CD8-positive, alpha-beta T cell (primary cell): ENCODE measurements at places on chromosomes 12 and 14.

- no peak for DNase-seq
Measured at GRCh38 chr14:89899291-89899690, 55.2 kb downstream of the EFCAB11 start.

GRCh38 chr14:105978618-105979295 lies 452.4 kb downstream of the TMEM121 start:
- no peak for DNase-seq

DNA sequence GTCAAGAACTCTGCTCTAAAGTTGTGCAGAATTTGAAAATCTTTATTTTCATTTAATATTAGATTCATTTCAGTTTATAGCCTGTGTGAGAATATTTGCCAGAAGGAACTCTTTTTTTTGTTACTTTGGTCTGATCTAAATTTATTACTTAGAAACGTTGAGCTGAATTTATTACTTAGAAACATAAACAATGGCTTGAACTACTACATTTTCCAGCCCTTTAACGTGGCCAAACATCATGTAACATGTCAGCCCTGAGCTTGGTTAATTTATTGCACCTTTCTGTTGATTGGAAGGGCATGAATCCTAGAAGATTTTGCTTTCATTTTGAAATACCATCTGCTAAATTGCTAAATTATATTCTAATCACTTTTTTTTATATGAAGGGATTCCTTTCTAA lies 241.4 kb downstream of the TMEM117 start:
- DNase-seq, result no peak

- no peak for DNase-seq
Measured at GRCh38 chr14:63764620-63765139, 36.8 kb upstream of the SGPP1 start.

GRCh38 chr14:81157431-81157830 lies 63.3 kb downstream of the GTF2A1 start:
- DNase-seq, result no peak

- no peak for DNase-seq
Measured at GRCh38 chr12:49609875-49610154, 4.4 kb upstream of the FAM186B start.

- DNase-seq, result no peak
Measured at GRCh38 chr12:55051197-55051947, 31.6 kb downstream of the NEUROD4 start.

GRCh38 chr12:45536284-45536683 lies 193.2 kb upstream of the ARID2 start:
- DNase-seq, result no peak

- no peak for DNase-seq
Measured at GRCh38 chr12:95096852-95097251, 23.4 kb upstream of the NR2C1 start.

GRCh38 chr12:78929075-78929418 lies 64.5 kb downstream of the SYT1 start:
- no peak for DNase-seq

GRCh38 chr14:41636492-41637392 lies 30.1 kb downstream of the LRFN5 start:
- DNase-seq, result no peak

GRCh38 chr14:54722791-54723432 lies 156.0 kb downstream of the SAMD4A start:
- DNase-seq, result no peak

- no peak for DNase-seq
Measured at GRCh38 chr12:101828463-101829196, 2.1 kb downstream of the GNPTAB start.

DNA sequence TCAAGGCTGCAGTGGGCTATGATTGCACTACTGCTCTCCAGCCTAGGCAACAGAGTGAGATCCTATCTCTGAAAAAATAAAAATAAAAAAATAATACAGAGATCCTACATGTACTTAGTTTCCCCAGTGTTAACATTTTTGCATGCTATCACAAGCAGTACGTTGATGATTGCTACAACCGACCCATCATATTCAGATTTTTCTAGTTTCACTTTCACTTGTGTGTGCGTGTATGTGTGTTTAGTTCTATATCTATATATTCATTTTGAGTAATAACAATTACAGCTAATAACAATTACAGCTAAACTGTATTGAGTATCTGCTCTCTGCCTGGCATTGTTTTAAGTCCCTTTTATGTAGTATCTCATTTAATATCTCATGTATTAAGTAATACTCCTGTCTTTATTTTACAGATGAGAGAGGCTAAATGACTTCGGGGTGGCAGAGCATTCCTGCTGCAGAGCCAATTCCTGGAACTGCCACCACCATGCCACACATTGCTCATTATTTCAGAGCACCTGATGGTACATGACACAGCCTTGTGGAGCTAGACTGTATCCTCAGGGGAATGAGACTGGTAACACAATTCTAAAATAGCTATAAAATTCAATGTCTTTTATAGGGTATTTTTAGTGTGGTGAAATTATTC lies 153.1 kb downstream of the BCAT1 start:
- DNase-seq, result no peak

DNA sequence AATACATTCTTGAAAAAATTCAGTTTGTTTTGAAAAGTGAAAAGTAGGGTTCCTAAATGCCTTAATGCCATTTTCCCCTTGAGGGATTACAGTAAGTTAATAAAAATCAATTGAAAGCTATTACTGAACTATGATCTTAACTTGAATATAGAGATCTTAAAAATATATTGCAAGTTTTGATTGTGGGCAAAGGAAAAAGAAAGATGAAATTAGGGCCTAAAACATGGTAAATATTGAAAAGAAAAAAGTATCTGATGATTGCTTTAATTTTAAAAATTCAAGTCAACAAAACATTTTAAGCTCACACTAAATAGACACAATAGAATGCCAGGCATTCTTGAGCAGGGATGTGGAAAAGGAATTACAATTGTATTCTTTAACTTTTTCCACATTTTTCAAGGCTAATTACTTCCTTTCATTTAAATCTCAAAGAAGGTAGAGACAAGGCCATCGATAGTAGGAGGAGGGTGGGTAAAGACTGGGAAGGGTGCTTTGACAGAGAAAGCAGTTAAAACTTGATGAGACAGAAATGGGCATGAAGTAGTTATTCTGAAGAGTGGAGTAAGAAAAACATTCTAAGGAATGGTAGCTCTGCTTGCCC lies 294.4 kb downstream of the NELL2 start:
- DNase-seq, result no peak

DNA sequence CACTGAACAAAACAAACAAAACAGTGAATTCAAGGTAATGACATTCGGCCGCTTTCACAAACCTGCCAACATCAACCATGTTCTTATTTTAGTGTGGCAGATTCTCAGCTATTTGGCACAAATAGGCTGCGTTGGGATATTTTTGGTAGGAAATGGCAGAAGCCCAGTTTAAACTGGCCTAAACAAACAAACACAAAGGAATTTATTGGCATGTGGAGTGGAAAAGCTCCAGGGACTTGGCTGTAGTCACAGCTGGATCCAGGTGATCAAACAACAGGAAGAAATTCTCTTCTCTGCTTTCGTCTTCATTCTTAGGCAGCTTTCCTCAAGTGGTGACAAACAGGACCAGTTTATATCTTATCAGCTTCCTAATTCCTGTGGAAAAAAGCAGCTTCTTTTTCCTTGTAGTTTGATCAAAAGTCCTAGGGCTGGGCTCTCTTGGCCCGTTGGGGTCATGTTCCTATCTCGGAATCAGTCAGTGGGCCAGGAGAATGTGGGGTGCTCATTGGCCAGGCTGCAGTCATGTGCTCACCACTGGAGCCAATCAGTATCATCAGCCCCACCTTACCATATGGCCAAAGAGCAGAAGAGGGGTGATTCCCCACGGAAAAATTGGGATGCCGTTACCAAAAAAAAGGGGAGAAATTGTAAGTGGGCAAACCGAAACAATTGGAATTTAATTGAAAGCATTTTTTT lies 22.6 kb downstream of the C12orf75 start:
- no peak for DNase-seq

DNA sequence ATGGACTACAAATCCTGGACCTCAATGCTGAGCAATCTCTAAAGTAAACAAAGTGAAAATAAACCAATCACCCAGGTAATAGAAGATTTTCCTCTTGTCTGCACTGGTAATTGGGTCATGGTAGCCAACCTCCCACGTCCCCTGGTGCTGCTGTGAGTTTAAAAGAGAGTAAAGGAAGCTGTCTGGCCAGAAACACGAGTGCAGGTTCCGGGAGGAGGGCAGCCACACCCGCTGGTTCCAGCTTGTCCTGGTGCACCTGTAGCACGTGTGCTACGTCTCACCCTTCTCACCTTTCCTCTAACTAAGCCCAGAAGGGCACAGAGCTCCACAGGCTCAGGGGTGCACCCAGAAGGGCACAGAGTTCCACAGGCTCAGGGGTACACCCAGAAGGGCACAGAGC lies 5.4 kb downstream of the CRACR2A start:
- DNase-seq, result no peak

GRCh38 chr12:112023759-112024396 lies 10.7 kb downstream of the ERP29 start:
- DNase-seq, result no peak

DNA sequence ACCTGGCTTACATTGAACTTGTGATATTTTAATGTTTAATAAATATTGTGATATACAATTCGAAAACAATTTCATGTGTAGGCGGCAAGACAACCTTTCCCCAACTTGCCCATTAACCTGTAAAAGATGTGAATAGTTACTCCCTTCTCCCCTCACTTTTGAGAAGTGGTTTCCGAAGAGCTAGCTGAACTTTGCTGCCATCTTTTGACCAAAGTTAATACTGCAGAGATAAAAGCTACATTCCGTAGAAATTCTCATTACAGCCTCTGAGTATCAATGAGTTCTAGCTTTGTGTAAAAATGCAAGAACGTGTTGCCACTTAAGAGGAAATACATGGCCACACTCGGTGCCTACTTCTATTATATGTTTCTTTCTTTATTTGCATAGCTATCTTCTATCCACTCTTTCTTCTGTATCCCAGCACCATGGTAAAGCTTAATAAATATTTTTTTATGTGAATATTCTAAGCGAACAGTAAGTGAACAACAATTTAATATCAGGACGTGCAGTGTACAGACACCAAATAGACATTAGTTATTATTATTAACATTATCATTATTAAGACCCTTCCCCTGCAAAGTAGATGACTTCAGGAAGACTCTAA lies 105.1 kb upstream of the TMEM260 start:
- DNase-seq, result no peak

DNA sequence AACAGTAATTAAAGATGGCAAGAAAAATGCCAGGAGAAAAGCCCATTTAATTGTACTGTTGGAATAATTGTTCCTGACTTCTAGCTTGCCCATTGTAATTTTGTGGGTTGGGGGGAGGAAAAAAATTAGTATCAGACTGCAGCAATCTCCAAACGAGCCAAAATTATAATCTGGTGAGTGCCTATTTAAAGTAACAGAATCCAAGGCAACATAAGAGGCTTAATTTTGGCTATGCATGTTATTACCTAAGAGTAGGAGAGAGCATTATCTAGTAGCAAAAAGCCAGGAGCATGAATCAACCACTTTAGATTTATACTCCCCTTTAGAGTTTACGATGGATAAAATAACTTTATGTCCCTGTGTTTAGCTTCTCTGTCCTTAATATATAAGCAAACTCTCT lies 14.6 kb upstream of the DENND5B start:
- DNase-seq, result no peak

GRCh38 chr14:67352055-67352454 lies 7.5 kb downstream of the ATP6V1D start:
- no peak for DNase-seq

DNA sequence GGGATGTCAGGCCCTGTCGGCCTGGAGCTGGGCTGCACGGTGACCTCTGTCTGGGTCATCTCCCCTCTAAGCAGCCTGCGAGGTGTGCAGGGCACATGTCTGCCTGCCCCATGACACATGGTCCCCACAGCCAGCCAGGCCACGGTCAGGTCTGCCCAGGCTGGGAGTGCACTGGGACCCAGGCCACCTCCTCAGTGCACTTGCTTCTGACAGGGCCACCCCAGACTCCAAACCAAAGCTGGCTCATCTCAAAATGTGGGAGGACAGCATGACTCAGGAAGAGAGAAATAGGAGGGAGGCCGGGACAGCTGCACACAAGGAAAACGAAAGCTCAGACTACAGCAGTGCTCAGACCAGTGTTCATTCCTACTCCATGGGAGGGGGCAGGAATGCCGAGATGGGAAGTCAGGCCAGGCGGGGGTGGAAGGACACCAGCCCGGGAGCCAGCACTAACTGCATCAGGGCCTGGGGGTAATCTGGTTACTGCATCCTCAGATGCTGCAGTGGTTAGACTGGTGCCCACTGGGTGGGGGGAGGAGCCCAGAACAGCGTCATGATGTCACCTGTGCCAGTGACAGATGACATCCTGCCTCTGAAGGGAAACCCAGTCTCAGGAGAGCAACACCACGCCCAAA lies 4.0 kb downstream of the P2RX2 start:
- no peak for DNase-seq

- no peak for DNase-seq
Measured at GRCh38 chr12:131055596-131056233, 102.0 kb downstream of the ADGRD1 start.

DNA sequence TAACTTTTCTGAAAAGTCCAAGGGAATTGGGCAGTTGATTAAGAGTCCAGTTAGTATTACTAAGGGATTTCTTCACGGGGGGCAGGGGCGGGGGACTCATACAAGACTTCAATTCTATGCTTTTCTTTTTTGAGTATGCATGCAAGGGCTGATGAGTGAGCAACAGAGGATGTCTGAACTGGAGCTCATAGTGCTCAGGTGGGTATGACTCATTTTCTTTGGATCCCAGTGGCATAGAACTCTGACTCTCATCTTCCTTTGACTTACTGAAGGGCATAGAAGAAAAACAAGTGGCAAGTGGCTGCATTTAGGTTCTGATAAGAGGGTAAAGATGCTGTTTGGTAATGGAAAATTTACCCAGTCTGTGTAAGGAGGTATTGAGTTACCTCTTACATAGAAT lies 749.2 kb downstream of the NOVA1 start:
- no peak for DNase-seq

DNA sequence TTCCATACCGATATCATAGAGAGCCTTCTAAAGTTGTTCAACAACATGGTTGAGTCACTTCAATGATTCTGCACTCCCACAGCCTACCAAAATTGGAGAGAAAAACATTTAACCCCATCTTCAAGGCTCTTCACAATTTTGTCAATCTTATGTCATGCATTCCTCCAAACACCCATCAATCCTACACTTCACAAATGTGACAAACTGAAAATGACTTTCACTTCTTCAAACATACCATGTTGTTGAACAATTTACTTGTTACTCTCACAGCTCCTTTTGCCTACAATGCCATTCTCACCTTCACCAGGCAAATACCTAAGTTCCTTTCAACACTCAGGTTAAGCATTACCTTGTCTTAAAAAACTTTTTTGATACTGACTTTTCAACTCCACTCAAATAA lies 88.0 kb downstream of the OSBPL8 start:
- DNase-seq, result no peak

DNA sequence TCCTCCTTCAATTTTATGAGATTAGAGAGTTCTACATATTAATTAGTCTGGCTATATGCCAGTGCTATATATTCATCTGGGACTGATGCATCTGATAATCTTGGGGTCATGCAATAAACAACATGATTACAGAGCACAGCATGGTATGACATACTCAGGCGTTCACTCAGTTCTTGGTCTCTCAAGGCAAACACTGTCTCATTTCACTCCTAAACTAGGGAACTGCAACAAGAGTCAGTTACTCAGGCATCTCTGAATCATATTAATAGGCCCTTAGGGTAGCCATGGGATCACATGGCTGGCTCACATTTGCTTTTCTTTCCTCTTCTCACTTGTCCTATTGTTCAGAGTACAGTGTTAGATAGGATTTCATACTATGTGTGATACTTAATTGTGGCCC lies 91.8 kb upstream of the TMEM260 start:
- DNase-seq, result no peak

- no peak for DNase-seq
Measured at GRCh38 chr12:39623919-39624318, 4.3 kb upstream of the ABCD2 start.
